Progenitor cell of endocrine pancreas (in vitro differentiated cells): ENCODE measurements at places on chromosomes 7 and 10. TPM values are rescaled to one million over a fixed set of nuclear protein-coding genes. Genes with fewer than 3 reads are reported as not detected.

GRCh38 chr10:34633374-34633773 is 181.7 kb downstream of the PARD3 start:
- no peak overlapping the region for H3K27ac ChIP-seq
- H3K27me3 ChIP-seq = no peaks in the 10 kb centered on the region
- no peak overlapping the region for H3K4me3 ChIP-seq
- H3K36me3 ChIP-seq = peaks cover 12% of the 10 kb centered on the region
- no peak for DNase-seq

DNA sequence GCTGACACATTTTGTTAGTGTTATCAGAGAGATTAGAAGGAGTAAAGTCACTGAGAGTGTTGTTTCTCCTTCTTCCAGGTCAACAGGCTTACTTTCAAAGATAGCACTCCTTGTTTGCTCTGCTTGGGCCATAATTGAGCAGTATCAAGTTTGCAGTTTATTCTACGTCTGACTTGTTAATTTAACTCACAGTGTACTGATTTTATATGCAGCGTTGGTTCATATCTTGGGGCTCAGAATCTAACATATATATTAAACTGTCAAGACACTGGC is 430.2 kb downstream of the EXOC4 start:
- DNase-seq = no peak
- no peaks in the 10 kb centered on the region for H3K27me3 ChIP-seq

DNA sequence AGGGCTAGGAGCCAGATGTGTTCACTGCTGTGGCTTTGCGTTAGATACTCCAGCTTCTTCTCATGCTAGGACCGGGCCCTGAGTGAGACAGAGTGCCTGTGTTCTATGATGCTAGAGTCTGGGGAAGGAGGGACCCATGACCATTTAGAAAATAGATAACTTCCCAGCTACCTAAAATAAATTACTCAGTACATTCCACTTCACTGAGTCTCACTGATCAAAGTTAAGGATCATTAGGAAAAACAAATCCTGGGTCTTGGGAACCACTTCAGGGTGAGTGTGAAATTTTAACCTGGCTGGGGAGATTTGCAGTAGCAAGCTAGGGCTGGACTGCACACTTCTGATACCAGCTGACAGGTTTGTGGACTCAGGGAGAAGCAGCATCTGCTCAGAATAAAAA is 138.1 kb downstream of the EMX2 start:
- peaks cover 37% of the 10 kb centered on the region for H3K27me3 ChIP-seq
- no peak overlapping the region for H3K27ac ChIP-seq
- DNase-seq = no peak
- H3K36me3 ChIP-seq = no peaks in the 10 kb centered on the region
- no peaks in the 10 kb centered on the region for H3K4me1 ChIP-seq
- no peak overlapping the region for H3K4me3 ChIP-seq

GRCh38 chr10:118332236-118332635 is 9.9 kb downstream of the FAM204A start:
- H3K36me3 ChIP-seq = peaks cover 6% of the 10 kb centered on the region
- no peak for DNase-seq
- H3K4me1 ChIP-seq = no peaks in the 10 kb centered on the region
- no peak overlapping the region for H3K27ac ChIP-seq
- H3K27me3 ChIP-seq = no peaks in the 10 kb centered on the region
- no peak overlapping the region for H3K4me3 ChIP-seq

GRCh38 chr7:40723829-40724228 is 589.0 kb downstream of the SUGCT start:
- no peaks in the 10 kb centered on the region for H3K27me3 ChIP-seq
- H3K27ac ChIP-seq = no peak overlapping the region
- H3K4me3 ChIP-seq = no peak overlapping the region
- no peaks in the 10 kb centered on the region for H3K36me3 ChIP-seq

- H3K27me3 ChIP-seq = no peaks in the 10 kb centered on the region
- H3K36me3 ChIP-seq = no peaks in the 10 kb centered on the region
- no peak for DNase-seq
- peak overlapping the region; percentile 99 for H3K27ac ChIP-seq
- peak overlapping the region; percentile 91 for H3K4me3 ChIP-seq
These were observed 818 bp downstream of the DLD start for GRCh38 chr7:107891636-107892366.

DNA sequence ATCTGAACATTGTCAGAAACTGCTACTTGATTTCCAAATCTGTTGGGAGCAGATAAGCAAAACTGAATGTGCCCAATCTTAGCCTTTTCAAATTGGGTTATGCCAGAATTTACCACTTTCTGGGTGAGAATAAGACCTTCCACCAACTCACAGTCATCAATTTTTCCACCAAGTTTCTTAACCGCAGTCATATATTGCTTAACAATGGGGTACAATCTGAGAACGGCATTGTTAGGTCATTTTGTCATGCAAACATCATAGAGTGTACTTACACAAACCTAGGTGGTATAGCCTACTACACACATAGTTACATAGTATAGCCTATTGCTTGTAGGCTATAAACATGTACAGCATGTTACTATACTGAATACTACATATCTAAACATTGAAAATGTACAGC is 16.0 kb downstream of the MRPS33 start:
- no peak overlapping the region for H3K4me3 ChIP-seq
- H3K36me3 ChIP-seq = no peaks in the 10 kb centered on the region
- H3K4me1 ChIP-seq = peaks cover 27% of the 10 kb centered on the region
- DNase-seq = no peak

DNA sequence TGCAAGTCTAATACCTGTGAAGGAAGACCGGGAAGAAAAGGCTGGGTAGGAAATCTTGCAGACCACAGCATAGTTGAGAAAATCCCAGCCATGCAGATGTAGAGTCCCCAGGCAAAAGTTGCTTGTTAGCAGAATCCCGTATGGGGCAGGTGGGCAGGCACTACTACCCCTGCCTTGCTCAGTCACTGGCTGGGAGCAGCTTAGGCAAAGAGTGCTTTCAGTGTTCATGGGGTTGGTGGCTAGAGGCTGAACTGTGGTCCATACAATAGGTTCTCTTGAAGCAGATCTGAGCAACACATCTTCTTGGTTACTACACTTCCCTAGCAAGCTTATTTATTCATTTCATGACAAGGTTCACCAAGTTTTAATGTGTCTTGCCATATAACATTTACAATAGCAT is 92.6 kb downstream of the AHCYL2 start:
- H3K4me1 ChIP-seq = peaks cover 1% of the 10 kb centered on the region
- DNase-seq = no peak
- H3K36me3 ChIP-seq = peaks cover 6% of the 10 kb centered on the region
- H3K27me3 ChIP-seq = no peaks in the 10 kb centered on the region

DNA sequence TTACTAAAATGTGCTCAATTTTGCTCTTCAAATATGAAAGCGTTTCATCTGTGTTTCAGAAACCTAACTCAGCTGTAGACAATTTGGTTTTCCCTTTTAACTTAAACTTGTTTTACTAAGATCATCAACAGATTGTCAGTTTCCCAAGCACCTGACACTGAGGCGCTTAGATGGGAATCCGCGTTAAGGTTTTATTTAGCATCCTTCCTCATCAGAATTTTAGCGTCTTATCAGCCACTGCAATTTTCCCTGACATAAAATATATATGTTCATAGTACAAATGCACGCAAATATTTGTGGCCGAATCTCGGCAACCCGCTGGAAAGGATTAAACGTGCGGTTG is 1.2 kb downstream of the SGCE start:
- H3K4me1 ChIP-seq = peaks cover 13% of the 10 kb centered on the region
- DNase-seq = no peak
- H3K27me3 ChIP-seq = no peaks in the 10 kb centered on the region
- H3K36me3 ChIP-seq = no peaks in the 10 kb centered on the region

DNA sequence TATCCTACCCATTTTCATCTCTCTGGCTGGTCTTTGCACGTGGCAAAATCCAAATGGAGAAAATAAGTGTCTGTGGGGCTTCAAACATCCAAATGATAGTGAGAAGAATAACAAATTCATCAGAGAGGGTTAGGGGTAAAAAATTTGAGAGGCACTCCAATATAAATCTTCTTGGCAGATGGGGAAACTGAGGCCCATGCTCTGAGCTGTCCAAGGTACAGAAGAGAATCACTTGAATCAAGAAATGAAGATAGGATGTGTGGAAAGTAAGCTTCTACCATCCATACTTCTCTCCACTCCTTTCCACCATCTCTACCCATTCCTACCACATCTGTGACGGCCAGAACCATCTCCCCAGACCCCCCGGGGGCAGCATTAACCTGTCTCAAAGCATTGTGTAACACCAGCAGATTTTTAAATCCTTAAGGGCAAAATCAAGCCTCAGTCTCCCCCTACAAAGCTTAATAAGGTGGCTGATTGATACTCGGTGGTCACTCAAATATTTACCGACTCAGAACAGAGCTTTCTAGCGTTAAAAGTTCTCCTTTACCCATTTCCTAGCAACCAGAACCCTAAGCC is 818 bp downstream of the GOT1 start:
- DNase-seq = no peak
- peak overlapping the region; percentile 98 for H3K27ac ChIP-seq
- H3K4me1 ChIP-seq = peaks cover 22% of the 10 kb centered on the region
- H3K27me3 ChIP-seq = no peaks in the 10 kb centered on the region

DNA sequence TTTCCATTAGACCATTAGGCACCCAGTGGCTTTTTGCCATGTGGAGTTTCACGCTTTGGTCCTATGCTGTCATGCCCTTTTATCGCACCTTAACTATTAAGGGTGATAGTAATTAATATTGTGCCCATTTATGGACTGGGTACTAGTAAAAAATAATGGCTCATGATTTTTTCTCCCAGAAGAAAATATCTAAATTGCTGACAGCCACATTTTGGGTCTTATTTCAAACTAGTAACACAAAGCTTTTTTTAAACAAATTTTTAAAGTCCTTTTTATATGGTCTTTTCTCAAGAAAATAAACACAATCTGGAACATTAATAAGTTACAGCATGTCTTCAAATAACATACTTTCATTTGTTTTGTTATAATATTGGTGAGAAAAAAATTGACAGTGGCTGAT is 179.7 kb downstream of the ANKRD7 start:
- no peak overlapping the region for H3K4me3 ChIP-seq
- no peaks in the 10 kb centered on the region for H3K27me3 ChIP-seq
- no peak for DNase-seq
- no peaks in the 10 kb centered on the region for H3K4me1 ChIP-seq
- no peak overlapping the region for H3K27ac ChIP-seq

GRCh38 chr10:11448190-11448544 is 163.3 kb downstream of the USP6NL start:
- H3K4me3 ChIP-seq = no peak overlapping the region
- peaks cover 43% of the 10 kb centered on the region for H3K27me3 ChIP-seq

The ING3 gene
- total RNA-seq = 27.4 and 28.3 TPM in 2 replicates

The GALNT17 gene
- total RNA-seq = 3.9 and 4.9 TPM in 2 replicates
